NCI-H1105 treated with DMSO at 0.1 percent for 48 hours (cell line): ENCODE measurements at places on chromosomes 2 and 18.

DNA sequence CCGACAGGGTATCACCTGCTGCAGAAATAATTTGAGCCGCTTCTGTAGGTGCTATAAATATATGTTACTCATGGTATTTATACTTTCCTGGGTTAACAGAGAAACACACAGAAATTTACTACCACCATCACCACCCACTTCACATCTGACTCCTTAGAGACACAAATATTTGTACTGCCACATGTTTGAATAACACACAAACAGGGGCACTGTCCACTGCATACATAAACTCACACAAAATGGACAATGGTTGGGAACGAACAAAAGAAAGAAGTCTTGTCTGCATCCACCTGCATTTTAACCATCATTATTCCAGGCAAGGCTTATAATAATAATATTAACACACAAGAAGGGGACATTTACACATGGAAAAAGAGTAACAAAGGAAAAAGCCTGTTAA, 24.0 kb downstream of the IMMT start:
- DNase-seq = no peak

DNA sequence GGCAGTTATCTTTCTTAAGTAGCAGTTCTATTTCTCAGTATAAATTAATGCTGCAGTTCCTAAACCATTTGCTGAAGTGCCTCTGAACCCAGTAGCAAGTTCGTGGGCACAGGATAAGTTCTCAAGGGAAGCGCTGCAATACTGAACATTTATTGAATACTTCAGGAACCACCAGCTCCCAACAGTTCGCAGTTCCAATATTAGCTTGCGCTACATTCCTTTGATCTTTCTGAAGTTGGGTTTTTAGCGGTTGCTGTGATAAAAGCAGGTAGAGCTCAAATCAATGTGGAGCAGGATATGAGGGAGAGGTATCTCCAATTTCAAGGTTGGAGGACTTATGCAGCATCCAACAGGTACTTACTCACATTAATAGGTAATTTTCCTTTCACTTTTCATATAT, 33.7 kb downstream of the PDCL3 start:
- no peak for DNase-seq

DNA sequence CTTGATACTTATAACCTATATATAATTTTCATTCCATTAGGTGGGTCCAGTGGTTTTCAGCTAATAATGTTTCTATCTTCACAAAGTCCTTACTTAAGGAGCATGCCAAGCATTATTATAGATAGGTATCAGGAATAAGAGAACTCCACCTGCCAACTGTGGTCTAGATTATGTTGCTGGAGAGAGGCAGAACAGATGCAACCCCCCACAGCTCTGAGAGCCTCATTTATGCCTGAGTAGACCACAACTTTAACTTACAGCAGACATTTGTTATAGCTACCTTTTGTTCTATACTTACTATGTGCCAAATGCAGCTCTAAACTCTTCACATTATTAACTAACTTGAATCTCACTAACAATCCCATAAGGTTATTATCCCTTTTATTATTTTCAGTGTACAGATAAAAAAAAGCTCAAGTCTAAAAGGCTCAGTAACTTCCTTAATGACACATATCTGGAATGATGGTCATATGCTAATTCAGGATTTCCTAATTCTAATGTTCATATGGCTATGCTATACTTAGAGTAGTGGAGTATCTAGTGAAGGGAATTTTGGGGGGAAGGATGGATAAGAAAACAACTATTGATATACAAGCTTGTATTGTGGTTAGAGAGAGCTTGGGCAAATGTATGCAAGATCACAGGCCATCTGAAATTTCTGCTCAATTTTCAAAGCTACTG, 119.1 kb upstream of the RND3 start:
- no peak for DNase-seq

- no peak for DNase-seq
These were observed 16.1 kb downstream of the TPGS2 start for GRCh38 chr18:36812678-36813077.

- DNase-seq = no peak
These were observed 199.4 kb downstream of the SPP2 start for GRCh38 chr2:234249873-234250272.

DNA sequence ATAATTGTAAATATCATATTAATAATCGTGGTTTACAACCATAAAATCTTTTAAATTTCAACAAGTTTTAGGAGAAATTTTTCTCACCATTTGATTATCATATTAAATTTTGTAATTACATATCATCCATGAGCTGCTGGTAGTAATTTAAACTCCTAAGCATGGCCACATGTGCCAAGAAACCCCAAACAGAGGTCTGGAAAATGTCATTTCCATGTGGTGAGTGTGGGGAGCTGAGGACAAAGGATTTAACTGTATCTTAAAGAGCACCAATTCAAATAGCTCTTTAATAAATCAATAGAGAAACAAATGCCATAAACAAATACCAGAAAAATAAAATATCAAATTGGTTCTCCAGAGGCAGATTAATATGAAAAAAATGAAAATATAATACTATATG, 26.3 kb downstream of the PSME4 start:
- no peak for DNase-seq

DNA sequence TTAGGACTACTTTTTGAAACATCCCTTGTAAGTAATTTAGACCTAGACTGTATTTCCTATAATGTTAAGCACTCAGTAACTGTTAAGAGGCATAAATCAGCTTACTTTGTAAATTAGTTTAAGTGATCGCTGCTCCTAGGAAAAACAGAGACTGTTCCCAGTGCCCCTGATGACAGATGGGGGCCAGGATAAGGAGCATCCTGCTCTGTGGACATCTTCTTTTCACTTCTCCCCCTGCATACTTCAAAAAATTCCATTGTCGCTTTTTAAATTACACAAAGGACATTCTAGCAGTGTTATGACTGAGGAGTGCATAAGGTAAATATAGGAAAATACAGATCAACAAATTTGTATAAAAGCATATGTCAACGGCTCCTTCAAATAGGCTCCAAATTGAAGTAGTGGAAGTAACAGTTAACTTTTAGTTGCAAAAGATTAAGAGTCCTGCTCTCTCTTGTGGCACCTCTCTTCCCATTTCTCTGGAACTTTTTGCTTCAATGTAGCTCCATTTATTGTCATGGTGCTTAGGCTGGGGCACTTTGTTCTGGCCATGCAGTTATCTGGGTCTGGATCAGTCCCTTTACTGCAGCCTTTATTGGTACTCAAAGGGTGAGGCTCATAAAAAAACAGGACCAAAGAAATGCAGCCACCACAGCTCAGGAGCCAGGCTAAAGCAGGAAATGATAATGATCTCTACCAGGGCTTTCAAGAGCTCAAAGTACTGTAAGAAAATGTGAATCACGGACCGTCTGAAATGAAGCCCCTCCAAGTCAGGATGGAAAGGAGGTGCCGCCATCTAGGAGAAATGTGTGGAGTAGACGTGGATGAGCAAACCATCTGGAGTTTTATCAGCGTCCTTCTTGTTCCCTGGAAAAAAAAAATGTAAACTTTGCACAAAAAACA, 162.1 kb upstream of the ZNF516 start:
- DNase-seq = no peak

- no peak for DNase-seq
These were observed 33.3 kb upstream of the PGAP1 start for GRCh38 chr2:196959734-196960338.

DNA sequence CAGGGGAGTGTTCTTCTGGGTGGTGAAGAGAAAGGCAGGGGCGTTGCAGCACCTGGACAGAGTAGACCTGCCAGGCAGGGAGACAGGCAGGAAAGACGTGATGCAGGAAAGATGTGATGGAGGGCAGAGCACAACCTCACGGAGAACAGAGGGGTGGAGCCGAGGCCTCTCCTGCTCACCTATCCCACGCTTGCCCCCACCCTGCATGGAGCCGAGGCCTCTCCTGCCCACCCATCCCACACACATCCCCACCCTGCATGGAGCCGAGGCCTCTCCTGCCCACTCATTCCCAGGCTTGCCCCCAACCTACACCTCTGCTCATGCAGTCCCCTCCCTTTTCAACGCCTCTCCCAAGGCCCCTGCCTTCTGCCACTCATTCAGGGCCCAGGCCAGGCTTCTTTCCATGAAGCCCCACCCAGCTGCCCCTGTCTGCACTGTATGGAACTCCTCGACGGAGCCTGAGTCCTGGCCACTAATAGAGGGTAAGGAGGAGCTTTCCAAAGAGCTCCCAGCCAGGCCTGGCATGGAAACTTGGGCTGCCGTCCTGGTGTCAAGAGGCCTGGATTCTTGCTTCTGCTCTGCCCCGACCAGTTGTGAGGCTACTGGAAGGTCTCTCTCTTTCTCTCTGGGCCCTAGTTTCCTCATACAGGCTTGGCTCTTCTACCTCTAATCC, 32.0 kb upstream of the LOXHD1 start:
- DNase-seq = no peak

GRCh38 chr18:24672165-24672941, 211.9 kb downstream of the HRH4 start:
- DNase-seq = peak; percentile 31

DNA sequence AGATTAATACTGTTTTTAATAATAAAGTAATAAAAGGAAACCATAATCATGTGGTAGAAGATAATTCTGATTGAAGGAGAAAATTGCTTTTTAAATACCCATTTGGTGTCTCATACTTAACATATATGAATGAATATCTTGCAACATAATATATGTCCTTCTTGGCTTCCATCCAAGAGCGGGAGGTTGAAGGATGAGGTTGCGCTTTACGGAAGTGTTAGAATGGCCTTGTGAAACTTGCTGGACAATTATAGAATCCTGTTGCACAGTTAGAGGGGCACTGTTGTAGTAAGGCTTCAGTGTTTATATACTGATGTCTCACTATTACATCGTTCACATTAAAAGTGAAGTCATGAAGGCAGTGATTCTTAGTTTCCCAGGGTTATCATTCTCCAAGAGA, 9.4 kb downstream of the INSIG2 start:
- no peak for DNase-seq

- DNase-seq = no peak
These were observed 220.8 kb downstream of the SH3RF3 start for GRCh38 chr2:109349503-109350465.

DNA sequence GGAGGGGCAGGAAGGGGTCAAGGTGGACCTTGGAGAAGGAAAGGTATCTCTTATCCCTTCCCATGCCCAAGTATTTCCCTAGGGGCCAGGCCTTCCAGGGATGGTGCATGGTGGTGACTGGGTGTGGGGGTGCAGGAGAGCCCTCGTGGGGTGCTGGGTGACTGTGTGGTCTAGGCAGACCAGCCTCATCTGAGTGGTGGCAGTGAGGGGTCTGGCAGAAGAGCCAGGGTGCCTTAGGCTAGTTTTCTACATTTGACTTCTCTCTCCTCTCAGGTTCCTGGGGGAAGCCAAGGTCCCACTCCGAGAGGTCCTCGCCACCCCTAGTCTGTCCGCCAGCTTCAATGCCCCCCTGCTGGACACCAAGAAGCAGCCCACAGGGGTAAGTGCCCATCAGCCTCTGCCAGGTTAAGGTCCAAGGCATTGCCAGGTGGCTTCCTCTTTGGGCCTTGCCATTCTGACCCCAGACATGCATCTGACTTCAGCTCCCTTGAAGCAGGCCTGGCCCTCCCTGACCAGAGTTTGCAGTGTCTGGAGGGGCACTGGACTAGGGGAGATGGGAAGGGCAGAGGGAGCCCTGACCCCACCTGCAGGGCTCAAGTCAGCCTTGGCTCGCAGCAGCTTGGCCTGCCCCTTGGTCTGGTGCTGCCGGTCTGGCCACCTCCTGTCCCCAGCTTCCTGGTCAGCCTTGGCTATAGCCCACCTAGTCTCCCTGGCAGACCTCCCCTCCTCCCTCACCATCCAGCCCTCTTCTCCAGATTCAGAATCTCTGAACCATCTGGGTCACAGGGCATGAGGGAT, 49.8 kb downstream of the DYSF start:
- no peak for DNase-seq

DNA sequence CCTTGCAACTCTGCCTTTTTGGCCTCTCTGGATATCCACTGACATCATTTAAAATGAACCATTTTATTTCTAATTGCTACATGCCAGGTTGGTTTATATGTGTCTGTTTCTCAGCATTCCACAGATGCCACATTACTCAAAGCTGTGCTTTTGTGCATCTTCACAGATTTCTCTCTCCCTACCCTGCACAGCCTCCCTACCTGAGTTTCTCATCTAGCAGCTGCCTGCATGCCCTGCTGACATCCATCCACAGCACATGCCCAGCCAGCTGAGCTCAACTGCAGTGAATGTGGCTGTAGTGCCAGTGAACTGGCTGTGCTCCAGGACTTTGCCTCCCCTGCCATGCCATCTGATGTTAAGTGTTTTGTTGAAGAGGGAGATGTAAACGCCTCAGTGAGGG, 44.5 kb downstream of the PKP4 start:
- DNase-seq = peak; percentile 86
